ENCODE measurements at places on chromosomes 7 and 10.

GRCh38 chr7:134907639-134908038 lies 78.7 kb upstream of the AGBL3 start:
- no peak for DNase-seq

DNA sequence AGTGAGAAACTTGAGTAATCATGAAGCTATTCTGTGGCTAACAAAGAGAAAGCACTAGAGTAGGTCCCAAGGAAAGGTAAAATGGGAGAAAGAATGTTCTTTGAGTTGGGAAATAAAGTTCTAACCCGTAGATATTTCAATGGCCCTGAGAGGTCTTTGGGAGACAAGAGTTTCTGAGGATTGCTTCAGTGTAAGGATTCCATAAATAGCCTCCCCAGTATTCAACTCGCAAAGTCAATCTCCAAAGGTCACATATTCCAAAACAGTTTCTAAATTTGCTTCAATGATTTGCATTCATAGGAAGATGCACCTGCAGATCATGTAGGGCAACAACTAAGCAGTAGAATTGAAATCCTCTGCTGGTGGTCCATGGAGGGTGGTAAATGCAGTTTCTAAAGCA lies 238.5 kb downstream of the TMEM178B start:
- no peak for DNase-seq

DNA sequence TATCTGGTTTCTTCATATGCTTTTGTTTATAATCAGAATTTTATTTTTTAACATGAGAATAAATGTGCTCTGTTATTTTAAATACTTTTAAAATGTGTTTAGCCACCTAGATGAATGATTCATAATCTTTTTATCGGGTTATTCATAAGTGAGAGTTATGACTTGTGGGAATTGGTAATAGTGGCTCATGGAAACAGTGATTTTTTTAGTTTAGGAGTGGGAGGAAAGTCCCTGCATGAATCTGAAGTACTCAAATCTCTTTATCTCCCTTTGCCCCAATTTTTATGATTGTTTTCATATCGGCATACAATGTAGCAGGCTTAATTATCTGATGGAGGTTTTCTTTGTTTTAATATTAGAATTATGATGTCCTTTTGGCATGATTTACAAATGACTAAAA lies 42.9 kb downstream of the TAX1BP1 start:
- no peak for DNase-seq

GRCh38 chr7:79980376-79980775 lies 154.3 kb upstream of the GNAI1 start:
- no peak for DNase-seq

GRCh38 chr10:8811201-8811600 lies 756.7 kb downstream of the GATA3 start:
- no peak for DNase-seq

GRCh38 chr7:75762350-75762917 lies 9.6 kb downstream of the CCL26 start:
- no peak for DNase-seq

GRCh38 chr10:82267465-82267864 lies 392.5 kb downstream of the NRG3 start:
- no peak for DNase-seq

DNA sequence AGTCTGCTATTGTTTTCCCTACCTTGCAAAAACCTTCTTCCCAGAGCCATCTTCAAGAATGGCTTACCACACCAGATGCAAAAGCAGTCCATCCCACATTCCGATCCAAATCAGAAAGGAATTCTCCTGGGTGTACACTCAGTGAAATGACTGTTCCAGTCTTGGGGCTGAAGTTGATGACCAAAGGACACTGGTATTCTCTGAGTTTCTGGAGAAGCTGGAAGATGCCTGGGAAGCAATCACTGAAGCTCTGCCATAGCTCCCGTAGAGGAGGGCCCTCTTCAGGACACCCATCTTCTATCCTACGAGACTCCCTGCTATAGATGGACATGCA lies 155.7 kb downstream of the LCOR start:
- no peak for DNase-seq

GRCh38 chr7:48971173-48971572 lies 46.8 kb downstream of the CDC14C start:
- no peak for DNase-seq

DNA sequence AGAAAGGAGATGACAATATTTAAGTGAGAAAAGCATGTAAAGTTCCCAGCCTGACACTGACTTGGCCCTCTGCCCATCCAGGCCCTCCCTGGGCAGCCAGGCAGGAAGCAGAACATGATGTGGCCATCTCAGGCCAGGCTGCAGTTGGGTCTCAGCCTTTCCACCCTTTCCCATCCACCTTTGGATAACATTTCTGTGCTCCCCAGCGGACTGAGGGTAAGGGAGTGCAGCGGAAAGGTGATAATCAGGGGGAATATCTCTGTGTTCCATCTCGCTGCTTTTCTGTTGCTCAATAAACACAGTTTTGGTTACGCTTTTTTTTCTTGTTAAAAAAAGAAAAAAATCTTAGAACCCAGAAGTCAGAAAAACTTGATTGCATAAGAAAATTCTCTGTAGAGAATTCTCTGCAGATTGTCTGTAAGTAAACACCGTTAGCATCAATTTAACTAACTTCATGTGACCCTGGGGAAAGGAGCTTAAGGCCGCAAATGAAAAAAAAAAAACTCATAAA lies 37.2 kb upstream of the TARP start:
- no peak for DNase-seq

GRCh38 chr10:126011995-126012394 lies 115.6 kb downstream of the FANK1 start:
- DNase-seq, result no peak

DNA sequence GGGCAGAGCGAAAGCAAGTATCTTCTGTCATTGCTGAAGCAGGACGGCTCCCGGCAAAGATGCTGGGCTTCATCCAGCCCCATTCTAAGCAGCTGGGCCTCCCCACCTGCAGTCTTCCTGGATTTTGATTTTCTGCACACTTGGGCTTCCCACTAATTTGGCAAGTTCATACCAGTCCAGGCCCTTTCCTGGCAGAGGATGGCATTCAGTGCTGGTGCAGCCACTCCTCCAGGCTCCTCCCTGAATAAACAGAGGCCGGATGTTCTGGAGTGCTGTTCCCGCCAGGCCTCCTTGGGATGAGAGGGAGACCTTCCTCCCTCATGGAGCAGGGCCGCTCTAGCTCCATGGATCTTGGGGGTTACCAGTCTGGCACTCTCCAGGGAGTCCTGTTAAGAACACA lies 3.4 kb downstream of the BAG3 start:
- no peak for DNase-seq

- no peak for DNase-seq
Observed at GRCh38 chr7:51141451-51142003, 175.1 kb downstream of the COBL start.

DNA sequence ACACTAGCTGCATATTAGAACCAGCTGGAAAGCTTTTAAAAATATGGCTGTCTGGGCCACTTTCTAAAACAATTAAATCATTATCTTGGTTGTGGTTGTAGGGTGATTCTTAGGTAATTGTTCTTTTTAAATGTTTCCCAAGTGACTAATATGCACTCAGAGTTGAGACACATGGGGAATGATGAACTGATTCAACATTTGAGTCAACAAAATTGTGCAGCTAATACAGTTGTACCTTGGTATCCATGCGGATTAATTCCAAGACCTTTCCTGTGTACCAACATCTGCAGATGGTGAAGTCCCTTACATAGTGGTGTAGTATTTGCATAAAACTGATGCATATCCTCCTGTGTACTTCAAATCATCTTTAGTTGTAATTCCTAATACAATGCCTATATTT lies 242.2 kb downstream of the ATRNL1 start:
- no peak for DNase-seq

- DNase-seq, result no peak
Observed at GRCh38 chr10:78470267-78471103, 436.8 kb downstream of the RPS24 start.

GRCh38 chr10:113524539-113525490 lies 28.0 kb upstream of the HABP2 start:
- DNase-seq, result no peak

DNA sequence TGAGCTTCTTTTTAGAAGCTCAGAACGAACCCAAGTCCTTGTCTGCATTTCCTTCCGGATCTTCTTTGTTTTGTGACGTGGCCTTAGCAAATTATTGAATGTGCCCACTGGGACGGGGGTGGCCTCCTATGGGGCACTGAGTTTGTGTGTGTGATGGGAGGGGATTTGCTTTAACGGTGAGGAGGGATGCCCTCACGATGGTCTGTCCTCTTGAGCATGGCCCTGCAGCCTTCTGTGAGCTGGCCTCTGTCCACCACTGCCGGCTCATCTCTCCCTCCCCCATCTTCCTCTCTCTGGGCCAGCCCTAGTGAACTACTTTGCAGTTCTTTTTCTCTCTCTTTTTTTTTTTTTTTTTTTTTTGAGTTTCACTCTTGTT lies 62.9 kb upstream of the MKRN1 start:
- DNase-seq, result no peak

DNA sequence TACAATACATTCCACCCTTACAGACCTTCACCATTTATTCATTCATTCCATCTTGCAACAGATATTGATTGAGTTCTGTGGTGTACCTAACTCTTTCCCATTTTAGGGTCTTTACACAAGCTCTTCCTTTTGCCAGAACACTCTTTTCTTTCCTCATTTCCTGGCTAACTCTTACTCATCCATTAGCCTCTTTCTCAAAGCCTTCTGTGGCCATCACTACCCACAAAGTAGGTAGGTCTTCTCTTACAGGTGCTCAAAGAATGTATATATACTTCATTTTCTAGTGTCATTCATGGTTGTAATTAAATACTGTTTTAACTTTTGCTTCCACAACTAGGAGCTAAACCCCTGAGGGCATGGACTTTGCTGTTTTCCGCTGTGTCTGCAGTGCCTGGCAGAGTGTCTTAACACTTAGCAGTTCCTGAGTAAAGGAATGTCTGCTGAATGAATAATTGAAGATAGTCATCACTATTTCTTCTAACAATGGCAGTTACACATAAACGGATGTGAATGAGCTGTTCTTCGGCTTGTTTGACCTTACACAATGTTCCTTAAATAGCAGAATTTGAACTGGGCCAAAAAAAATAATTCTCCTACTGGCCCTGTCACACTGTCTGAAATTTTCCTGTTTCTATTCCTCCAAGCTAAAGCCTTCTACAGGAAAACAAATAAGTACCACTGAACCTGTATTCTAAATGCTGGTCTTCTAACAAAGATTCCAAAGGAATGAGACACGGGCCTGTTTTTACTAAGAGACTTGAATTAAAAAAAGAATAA lies 15.1 kb downstream of the BCAP29 start:
- no peak for DNase-seq

GRCh38 chr7:100132126-100132525 lies 5.4 kb downstream of the MBLAC1 start:
- DNase-seq, result no peak

DNA sequence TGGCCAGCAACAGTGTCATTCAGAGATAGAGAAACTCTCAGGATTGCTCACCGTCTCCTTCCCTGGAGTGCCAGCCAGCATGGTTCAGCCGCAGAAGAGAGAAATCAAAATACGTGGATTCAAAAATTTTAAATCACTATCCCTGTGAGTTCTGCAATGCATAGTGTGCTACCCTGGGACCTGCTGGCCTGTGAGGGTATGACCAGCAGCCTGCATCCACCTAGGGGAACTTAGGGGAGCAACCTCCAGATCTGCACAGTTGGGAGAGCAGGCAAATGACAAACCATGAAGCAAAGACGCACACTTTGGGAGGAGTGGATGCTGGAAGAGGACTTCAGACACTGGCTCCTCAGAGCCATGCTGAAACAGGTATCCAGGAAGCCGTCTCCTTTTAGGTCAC lies 639.3 kb downstream of the TNS3 start:
- no peak for DNase-seq

GRCh38 chr10:119306514-119306951 lies 99.2 kb downstream of the GRK5 start:
- peak; percentile 43 for DNase-seq

- no peak for DNase-seq
Observed at GRCh38 chr7:131190581-131190980, 137.1 kb upstream of the MKLN1 start.

- DNase-seq, result no peak
Observed at GRCh38 chr7:2654059-2654458, 22.3 kb downstream of the TTYH3 start.

DNA sequence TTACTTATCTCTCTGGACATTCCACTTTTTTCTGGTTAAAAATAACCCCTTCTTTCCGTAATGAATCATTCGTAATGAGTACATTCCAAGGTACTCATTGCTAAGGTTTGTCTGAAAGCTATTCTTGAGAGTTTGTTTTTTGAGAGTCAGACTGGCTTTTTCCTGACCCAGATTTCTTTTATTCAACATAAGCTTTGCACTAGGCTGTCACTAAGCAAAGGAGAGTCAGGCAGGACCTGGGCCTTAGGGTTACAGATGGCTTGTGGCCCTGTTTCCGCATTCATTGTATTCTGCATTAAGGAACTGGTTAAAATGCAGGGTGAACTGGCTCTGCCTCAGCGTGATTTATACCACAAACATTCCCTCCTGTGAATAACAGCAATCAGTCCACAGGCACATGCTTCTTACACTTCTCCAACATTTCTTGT lies 84.1 kb downstream of the POM121L12 start:
- no peak for DNase-seq

- DNase-seq, result no peak
Observed at GRCh38 chr7:5255832-5256231, 26.9 kb upstream of the SLC29A4 start.

GRCh38 chr10:131129544-131129943 lies 182.0 kb downstream of the TCERG1L start:
- DNase-seq, result no peak

DNA sequence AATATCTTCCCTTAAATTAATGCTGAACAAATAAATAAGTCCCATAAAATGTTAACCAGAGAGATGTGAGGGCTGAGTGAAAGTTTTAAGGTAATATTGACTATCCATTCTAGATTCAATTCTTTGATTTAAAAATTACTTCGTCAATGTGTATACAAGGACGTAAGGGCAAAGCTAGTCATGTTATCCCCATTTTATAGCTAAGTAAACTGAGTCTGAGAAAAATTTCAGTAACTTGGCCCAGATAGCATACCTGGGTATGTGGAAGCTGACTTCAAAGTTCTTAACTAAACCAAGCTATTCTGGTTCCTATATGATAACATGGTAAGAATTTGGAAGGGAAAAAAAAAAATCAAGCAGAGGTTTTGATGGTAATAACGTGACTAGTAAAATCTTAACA lies 72.4 kb downstream of the CADPS2 start:
- no peak for DNase-seq

DNA sequence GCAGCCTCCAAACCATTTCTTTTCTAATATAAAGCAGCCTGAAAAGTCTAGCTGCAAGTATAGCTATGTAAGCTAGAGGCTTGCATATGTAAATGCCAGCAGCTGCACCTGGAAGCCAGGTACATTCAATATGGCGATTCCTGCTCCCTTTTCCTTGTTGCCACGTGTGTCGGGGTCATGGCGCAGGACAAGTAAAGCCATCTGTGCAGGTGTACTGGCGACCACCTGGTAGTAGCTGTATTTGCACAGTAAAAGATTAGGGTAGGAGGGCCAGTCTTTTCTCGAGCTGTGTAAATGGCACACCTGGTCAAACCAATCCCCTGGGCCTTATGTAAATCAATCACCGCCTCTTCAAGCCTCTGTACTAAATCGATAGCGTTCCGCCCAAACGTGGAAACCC lies 484.5 kb downstream of the MAGI2 start:
- no peak for DNase-seq

- no peak for DNase-seq
Observed at GRCh38 chr7:92769844-92770243, 66.5 kb downstream of the CDK6 start.

- no peak for DNase-seq
Observed at GRCh38 chr10:101814466-101815071, 3.7 kb downstream of the OGA start.

- DNase-seq, result no peak
Observed at GRCh38 chr10:46273506-46274477, 13.0 kb upstream of the ANTXRL start.
